AG08395 (cell line): ENCODE measurements at places on chromosomes 7 and 10.

DNA sequence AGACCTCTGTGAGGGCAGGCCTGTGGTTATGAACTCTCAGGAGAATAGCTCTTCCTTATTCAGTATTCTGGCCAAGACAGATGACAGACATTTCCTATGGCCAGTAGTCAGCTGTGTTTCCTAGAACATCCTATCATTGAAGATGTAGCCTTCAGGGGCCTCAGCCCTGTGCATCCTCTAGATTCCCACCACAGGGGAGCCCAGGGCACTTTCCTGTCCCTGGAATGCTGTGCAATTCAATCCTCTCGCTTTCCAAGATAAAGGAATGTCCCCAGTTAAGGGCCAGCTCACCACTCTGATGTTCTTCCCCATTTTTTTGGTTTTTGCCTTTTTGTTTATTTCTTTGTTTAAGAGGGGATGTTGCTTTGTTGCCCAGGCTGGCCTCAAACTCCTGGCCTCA is 578.8 kb upstream of the C7orf33 start:
- DNase-seq, result no peak

GRCh38 chr10:34430685-34431084 is 384.4 kb downstream of the PARD3 start:
- DNase-seq, result no peak

- DNase-seq, result peak; percentile 89
Measured at GRCh38 chr7:107948645-107949442, 54.1 kb downstream of the LAMB1 start.

GRCh38 chr10:97515271-97515978 is 16.7 kb downstream of the UBTD1 start:
- DNase-seq, result no peak

DNA sequence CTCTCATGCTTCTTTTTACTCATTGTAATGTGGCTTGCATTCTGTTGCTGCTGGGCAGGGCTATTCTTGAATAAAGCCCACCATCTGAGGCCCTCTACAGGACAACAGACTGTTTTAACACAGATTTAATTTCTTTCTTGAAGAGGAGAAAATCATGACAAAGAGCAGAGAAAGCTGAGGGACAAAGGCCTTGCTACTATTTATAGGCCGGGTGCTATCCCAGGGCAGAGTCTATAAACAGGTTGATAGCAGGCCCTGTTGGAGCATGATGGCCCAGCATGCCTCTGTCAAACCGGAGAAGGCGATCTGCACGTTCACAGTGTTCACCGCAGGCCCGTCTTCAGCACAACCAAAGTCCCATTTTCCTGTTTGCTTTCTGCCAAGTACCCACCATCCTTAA is 3.0 kb downstream of the VIPR2 start:
- DNase-seq, result no peak

DNA sequence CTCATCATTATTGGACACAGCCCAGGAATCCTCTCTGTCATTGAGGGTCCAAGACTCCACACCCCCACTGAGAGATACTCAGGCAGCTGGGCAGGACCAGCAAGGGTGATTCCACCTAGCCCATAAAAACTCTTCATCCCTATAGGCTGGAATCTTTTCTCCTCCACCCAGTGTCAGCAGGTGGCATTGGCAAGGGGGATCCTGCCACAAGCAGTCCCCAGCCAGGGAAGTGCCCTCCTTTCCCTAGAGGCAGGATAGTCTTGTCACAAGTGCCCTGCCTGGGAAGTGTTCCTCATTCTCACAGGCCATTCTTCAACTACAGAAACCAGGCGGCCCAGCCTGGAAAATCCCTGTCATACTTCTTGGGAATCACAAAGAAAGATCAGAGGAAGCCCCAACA is 533.6 kb downstream of the GRID1 start:
- DNase-seq, result no peak

GRCh38 chr7:38154278-38154677 is 23.8 kb upstream of the STARD3NL start:
- DNase-seq, result no peak

GRCh38 chr7:108193594-108194498 is 63.7 kb upstream of the LAMB4 start:
- DNase-seq, result no peak

- DNase-seq, result no peak
Measured at GRCh38 chr10:64040781-64041180, 519.6 kb downstream of the REEP3 start.

DNA sequence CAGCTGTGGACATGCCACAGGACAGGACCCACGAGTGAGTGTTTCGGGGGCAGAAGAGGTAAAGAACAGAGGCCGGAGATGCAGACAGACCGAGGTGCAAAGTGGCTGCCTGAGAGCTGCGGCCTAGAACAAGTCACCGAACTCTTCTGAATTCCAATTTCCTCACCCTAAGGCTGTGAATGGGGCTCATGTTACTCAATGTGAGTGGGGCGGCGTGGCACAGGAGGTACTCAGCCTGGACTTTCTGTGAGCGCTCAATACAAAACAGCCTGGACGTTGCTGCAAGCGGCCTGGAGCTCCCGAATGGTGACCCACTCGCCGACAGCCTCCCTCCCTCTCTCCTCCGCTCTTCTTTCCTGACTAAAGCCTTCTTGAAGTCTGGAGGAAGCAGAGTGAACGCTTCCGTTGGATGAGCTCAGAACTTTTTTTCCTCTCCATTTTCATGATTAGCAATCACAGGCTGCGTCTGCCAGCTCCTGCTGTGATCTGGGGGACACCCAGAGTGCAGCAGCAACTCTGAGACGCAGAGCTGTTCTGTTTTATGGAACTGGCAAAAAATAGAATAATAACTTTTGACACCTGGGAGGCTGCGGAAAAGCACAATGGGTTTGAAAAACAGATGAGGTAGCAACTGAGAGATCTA is 108.5 kb downstream of the PTPRN2 start:
- DNase-seq, result no peak

- DNase-seq, result peak; percentile 66
Measured at GRCh38 chr7:16564909-16565426, 38.3 kb downstream of the LRRC72 start.

GRCh38 chr10:70542565-70542938 is 60.0 kb downstream of the PRF1 start:
- DNase-seq, result no peak

DNA sequence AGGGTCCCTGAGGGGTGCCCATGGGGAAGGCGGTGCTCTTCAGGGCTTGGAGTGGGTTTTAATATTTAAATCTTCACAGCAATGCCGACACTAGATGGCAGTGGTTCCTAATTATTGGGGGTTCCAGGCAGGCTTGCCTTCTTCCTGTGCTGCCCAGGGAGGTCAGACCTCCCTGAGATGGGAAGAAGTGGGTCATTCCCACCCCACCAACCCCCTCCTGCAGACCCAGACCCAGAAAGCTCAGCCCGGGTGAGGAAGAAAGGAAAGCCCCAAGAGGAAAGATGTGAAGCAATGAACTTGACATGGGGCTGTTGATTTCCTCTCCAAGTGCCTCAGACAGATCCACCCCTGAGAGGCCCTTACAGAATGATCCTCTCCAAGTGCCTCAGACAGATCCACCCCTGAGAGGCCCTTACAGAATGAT is 85.1 kb upstream of the LANCL2 start:
- peak; percentile 84 for DNase-seq

GRCh38 chr10:6089334-6090219 is 743 bp downstream of the RBM17 start:
- DNase-seq, result peak; percentile 24

DNA sequence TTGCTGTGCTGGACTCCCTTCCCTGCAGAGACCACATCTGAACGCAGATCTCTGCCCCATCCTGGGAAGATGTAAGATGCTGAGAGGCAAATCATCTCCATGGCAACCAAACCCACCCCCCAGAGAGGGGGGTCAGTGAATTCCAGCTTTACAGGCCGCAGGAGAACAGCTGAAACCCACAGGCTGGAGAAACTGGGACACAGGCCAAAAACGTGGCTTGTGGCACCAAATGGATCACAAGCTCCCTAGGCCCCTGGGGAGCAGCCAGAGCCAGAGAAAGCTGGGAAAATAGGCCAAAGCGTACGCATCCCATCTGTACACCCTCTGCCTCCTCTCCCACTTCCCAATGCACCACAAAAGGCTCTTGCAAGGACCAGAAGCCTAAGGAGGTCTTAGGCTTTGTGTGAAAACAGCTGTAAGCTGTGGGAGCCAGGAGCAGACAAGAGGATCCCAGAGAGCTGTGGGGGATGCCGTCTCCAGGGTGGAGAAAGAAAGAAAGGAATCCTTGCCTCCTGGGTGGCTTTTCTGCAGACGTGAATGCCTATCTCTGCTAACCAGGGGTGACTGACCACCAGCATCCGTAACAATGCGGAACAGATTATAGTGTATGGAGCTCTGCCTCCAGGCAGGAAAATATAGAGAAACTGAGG is 59.5 kb downstream of the TMEM130 start:
- no peak for DNase-seq

GRCh38 chr7:30853576-30853975 is 58.1 kb upstream of the AQP1 start:
- DNase-seq, result no peak

DNA sequence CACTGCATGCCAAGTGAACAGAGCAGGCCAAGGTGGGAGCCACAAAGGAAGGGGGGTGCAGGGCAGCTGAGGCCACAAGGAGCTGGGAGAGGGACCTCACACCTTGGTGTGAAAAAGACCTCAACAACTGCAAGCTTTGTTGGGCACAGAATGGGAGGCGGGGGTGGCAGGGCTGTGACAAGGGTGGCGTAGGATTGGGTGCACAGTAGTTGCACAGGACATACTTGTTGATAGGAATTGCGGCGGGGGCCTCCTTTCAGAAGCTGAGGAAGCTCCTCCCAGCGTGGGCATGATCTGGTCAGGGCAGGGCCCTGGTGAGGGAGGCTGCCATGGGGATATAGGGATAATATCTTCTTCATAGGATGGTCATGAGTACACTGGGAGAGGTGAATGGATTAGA is 25.8 kb downstream of the POLL start:
- DNase-seq, result no peak

DNA sequence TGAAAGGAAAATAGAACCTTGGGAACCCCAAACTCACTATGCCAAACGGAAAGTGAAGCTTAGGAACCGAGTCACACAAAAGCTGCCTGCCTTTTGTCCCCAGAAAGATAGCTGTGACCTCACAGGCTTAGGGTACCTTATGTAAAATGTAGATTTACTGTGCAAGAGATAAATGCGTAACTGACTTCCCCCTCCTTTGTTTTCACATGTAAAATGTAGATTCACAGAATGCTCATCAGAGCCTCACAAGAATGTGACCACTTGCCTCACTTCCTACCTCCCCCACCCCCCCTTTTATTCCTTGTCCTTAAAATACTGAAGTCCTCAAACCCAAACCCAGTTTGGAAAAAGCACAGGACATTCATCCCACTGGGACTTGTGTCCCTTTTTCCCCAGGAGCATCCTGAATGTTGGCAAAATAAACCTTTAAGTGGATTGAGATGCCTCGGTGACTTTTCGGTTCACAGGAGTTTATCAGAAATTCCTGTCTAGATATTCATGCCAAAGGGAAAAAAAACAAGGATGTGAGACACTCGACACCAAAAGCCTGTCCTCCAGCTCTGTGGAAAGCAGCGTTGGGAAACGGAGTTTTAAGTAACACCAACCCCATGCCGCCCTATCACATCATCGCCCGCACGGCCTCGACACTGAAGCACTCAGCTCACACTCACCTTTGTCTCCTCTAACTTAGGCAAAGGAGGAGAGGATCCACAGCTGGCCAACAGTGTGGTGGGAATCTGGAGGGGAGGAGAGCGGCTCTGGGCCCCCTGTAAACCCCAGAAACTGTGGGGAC is 45.9 kb downstream of the SVIL start:
- DNase-seq, result no peak

- DNase-seq, result no peak
Measured at GRCh38 chr7:37601321-37601720, 82.2 kb upstream of the GPR141 start.

DNA sequence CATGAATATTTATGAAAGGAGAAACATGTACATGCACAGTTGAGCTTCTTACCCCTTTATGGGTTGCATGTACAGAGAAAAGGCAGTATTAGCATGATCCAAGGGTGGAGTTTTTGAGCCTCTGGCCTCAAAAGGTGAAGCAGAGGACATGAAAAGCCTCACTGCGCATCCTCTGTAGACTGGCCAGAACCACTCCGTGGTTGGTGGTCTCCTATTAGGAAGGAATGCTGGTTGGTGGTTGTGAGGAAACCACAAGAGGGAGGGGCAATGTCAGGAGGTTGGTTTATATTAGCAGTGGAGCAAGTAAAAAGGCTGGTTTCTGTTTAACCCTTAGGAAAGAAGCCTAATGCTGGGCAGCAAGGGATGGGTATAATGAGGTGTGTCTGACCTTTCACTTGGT is 37.5 kb downstream of the AHCYL2 start:
- no peak for DNase-seq

- no peak for DNase-seq
Measured at GRCh38 chr7:35504365-35504764, 190.6 kb downstream of the HERPUD2 start.

- no peak for DNase-seq
Measured at GRCh38 chr10:47409171-47409865, 25.2 kb upstream of the ZNF488 start.

- DNase-seq, result no peak
Measured at GRCh38 chr10:101224910-101225823, 4.1 kb downstream of the LBX1 start.

DNA sequence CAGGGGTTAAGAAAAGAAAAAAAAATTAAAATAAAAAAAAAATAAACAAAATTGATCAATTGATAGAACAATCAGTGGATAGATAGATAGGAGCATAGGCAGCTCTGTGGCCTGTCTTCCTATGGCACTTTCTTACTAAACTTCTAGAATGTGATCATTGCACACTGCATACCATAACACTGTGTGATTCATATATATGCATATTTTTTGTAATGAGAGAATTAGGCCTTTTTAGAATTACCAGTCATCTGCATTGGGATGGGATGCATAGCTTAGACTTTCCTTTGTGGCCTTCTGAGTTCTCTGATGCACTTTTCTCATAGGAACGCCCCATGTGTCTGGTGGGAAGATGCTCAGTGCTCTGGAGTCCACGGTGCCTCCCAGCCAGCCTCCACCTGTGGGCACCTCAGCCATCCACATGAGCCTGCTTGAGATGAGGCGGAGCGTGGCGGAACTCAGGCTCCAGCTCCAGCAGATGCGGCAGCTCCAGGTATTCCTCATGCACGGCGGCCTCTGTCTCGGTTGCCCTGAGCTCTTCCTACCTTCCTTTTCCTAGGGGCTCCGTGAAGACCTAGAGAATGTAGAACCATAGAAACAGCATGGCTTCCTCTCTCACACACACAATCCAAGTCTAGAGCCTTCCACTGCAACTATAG is 222.5 kb downstream of the ARHGAP21 start:
- no peak for DNase-seq
